NCI-H2227 treated with DMSO at 0.1 percent for 48 hours (cell line): ENCODE measurements at places on chromosomes 6 and 20.

DNA sequence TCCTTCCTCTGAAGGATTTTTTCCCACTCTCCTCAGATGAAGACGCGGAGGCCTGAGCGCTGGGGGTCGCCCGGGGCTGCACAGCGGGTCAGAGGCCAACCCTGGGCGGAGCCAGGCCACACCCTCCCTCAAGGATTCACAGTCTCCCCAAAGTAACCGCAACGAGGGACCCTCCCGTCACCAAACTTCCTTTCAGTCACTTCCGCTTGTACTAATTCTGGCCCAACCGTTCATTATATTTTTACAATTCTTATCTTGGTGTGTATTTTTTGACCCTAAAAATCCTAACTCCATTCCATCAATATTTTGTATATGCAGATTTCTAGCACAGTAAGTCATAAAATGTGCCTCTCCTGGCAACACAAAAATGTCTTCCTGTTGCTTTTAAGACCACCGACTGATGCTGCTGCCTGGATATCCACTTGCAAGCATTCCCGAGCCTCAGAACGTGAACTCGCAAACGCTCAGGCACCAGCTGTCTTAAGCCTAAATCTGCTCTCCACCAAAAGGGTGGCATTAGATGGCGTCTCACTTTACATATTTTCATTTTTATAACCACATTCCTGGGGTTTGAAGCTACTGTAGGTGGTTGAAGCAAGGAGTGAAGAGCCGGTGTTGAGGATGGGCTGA, 128.0 kb downstream of the DLL1 start:
- no peak for DNase-seq

DNA sequence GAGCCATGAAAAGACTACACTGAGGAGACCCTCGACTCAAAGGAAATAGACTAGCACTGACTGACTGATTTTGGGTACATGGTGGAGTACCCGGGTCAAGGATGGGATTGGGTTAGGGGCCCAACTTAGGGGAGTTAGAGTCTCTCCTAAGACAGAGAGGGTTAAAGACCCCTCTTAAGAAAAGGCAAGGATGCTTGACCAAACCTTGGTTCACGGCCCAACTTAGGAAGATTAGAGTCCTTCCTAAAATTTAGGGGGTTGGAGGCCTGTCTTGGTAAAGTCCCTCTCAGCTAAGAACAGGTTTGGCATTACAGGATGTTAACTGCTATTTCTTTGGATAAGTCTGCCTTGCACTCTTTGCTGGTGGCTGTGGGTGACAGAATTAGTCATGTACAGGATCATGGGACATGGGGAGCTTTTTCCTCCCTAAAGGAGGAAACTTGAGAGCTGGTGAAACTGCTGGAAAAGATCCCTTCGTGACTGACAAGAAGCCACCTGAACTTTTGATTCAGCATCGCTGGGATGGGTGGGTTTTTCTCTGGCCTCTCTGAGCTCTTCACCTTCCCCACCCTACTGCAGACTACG, 12.3 kb upstream of the SLC22A16 start:
- no peak for DNase-seq

DNA sequence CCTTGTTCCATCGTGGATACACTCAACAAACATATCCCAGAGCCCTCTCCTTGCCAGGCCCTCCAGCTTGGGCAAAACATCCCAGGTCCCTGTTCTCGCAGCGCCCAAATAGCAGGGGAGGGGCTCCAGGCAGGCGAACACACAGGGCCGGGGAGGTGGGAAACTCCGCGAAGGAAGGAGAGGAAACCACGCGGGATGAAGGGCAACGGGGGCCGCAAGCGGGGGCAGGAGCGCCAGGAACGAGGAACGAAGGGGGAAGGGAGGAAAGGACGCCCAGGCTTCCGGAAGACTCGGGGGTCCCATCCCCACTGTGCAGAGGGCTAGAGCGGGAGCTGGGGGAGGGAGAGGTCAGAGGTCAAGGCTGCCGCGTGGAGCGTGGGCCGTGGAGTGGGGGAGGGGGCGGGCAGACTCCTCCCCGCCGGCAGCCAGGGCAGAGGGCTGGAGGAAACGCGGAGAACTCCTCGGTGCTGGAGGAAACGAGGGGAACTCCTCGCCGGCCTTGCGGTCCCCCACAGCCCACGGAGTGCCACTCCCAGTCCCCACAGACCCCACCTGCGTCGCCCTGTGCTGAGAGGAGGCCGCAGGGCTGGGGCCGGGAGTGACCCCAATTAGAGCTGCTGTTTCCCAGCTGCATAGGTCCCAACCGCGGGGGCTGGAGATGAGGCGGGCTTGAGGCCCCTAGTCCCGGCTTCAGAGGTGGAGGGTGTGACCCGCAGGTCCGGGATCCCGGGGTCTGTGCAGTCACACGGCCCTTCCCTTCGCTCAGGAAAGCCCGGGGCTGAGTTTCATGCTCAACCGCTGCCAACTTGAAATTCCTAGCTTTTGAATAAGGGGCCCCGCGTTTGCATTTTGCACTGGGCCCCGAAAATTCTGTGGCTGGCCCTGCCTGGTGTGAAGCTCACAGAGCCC, 1.2 kb upstream of the RBM38 start:
- no peak for DNase-seq

DNA sequence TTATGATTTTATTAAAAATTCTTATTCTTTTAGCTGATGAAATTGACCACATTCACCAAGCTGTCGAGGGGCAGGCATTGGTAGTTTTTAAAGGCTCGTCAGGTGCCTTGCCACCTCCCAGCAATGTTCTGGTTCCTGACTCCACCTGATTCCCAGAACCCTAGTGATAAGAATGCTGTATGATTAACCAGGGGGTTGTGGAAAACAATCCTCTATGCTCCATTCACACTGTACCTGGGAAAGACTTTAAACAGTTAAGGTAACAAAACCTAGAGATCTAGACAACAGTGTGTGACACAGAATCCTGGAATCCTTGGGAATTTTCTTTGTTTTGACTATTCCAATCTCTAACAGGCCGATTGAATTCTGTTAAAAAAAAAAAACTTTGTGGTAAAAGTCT, 165.7 kb upstream of the OLIG3 start:
- DNase-seq: no peak

- DNase-seq: no peak
Observed at GRCh38 chr20:40610730-40611129, 78.3 kb downstream of the MAFB start.

DNA sequence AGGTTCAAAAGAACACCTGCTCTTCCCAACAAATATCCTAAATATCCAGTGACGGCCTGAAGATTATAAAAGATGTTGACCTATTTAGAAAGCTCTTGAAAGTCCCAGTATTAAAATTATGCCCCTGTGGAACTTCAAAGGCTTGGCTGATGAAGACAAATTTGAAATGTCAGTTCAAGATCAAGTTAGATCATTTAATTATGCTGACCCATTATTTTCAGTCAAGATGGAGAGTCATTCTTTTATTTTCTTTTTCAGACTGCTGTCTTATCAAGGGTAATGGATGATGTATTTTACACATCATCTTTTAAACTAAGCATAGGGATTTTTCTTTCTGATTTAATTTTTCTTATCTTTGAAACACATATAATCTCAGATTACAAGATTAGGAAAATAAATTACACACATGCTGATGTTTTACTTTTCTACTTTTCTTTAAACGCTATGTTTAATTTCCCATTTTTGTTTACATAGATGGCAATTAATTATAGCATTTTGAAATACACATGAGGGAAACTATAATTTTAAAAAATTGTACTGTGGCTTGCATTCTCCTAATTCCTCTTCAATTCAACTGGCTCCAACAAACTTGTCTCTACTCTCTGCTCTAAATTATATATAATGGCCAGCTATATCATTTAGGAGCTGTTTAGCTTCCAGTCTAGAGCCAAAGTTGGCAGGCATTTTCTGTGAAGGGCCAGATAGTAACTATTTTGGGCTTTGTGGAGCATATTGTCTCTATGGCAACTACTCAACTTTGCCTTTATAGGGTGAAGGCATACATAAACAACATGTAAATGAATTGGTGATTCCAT, 123.7 kb downstream of the RCAN2 start:
- peak; percentile 89 for DNase-seq

DNA sequence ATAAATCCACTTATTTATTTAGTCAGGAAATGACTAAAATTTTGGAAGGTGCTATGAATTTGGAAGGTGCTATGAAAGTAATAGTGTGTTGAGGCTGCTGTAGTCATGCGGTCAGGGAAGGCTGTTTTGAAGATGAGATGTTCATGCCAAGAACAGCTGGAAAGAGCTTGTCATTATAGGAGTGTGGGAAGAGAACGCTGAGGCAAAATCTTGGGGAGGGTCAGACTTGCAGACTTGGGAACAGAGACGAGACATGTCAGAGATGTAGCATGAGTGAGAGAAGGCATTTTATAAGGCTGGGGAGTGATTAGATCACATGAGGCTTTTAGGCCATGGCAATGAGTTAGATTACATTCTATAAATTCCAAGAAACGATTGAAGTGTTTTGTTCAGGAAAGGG, 124.0 kb upstream of the B3GAT2 start:
- no peak for DNase-seq

GRCh38 chr6:90199900-90200299, 96.7 kb downstream of the BACH2 start:
- no peak for DNase-seq

- DNase-seq: no peak
Observed at GRCh38 chr20:52683761-52684160, 288.4 kb upstream of the TSHZ2 start.

GRCh38 chr6:131103901-131104300, 31.4 kb upstream of the AKAP7 start:
- no peak for DNase-seq

- peak; percentile 58 for DNase-seq
Observed at GRCh38 chr6:47787620-47788497, 6.0 kb downstream of the OPN5 start.

GRCh38 chr20:1802385-1803060, 92.7 kb upstream of the SIRPA start:
- peak; percentile 55 for DNase-seq

DNA sequence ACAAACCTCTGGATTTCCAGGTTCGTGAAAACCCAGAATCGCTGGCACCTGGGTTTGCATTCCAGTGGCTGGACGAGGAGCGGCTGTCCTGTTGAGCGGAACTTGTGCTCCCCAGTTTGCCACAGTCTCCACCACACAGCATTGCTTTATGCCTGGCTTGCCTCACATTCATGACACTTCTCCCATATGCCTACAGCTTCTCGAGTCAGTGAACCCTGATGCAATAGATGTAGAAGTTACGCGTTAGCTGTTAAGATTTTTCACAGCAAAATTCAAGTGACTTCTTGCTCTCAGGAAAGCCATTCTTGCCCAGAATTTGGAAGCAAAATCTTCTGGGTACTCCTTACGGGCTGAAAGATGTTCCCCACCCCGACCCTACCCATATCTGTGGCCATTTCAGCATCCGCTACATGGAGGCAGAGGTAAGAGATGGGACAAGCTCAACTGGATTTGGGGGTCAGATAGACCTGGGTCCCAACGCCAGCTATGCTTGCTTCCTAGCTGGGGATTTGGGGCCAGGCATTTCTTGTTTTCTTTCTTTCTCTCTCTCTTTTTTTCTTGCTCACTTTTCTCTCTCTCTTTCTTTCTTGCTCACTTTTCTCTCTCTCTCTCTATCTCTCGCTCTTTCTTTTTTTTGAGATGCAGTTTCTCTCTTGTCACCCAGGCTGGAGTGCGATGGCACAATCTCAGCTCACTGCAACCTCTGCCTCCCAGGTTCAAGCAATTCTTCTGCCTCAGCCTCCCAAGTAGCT, 12.4 kb upstream of the GDAP1L1 start:
- DNase-seq: no peak

DNA sequence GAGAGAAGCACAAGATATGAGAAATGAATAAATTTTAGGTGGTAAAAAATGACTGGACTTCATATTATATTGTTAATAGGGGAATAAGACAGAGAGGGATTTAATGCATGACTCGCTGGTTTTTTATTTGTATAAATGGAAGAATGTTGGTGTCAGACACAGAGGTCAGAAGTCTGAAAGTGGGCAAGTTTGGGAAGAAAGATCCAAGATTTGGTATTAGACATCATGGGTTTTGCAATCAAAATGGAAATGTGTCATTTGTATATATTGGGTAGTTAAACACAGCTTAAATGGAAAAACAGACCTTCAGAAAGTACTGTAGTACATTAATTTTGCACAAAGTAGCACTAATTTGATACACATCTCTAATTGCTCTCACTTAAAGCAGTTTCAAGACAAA, 96.2 kb downstream of the EYA4 start:
- no peak for DNase-seq
